Aorta (tissue), 5 donors: ENCODE measurements at places on chromosomes 2 and 18.

GRCh38 chr18:49020621-49021021 is 69.9 kb upstream of the SMAD7 start:
- DNase-seq: no peak

DNA sequence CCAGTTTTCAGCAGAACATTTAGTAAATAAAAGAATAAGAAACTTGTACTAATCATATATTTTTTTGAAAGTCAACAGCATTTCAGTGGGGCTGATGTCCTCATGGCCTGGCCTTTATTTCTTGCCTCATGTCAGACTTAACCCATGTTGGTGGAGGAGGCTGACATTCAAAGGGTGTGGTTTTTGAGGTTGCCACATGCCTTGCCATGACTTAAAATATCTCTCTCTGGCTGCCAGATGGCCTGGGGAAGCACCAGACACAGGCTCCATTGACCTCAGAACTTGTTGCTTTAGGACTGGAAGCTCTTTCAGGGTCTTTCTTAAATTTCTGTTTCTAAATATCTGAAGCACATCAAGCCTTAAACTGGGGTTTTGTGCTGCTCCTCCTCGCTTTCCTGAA is 32.5 kb upstream of the CD28 start:
- no peak for DNase-seq

- DNase-seq: peak; percentile 41
Measured at GRCh38 chr2:239455436-239456203, 54.8 kb upstream of the HDAC4 start.

DNA sequence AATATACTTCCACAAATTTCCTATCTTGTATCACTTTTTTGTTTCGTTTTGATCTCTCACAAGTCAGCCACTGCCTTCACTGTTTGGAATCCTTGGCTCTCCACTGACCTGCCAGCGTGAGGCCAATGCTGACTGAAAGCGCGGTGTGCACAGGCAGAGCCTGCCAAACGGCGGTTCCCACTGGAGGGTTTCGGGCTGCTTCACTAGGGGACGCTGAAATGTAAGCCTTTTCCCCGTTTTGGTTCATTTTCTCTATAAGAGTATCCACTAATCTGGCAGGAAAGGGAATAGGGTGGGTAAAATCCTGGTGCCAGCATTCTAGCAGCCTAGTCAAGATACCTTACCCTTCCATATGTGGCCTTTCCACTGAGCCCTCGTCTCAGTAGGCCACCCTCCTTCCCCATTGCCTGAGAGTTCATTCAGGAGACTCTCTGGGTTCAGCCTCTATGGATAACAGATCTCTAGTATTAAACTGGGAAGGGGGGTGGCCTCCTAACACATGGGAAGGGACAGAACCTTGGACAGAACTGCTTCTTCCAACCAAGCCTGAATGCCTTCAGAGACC is 91.5 kb downstream of the DYM start:
- no peak for DNase-seq

DNA sequence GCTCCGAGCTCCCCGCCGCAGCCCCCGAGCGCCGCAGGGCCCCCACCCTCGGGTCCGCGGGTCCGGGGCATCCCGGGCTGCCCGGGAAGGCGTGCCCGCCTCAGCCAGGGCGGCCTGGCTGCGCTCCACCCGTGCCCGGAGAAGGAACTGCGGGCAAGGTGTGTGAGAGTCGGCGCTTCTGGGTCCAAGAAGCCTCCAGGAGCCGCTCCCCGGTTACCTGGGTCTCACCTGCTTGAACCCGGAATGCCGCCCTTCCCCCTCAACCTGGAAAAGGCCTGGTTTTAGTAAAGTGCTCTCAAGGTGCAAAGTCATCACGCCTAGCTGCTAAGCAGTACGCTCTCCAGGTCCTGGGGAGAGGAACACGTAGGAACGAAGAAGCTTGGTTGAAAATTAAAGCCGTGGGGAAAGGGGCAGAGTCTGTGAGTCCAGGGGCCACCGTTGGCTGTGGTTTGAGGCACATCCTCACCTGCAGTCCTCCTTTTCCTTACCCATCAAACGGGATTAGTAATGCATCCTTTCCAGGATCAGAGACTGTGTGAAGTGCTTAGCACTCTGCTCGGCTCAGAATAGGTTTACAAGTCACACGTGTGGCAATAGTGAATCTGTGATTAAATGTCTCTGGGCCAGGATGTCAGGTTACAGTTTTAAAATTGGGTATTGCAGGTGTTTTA is 1.2 kb downstream of the ASAP2 start:
- no peak for DNase-seq

GRCh38 chr2:46656640-46657039 is 177.3 kb downstream of the TMEM247 start:
- no peak for DNase-seq

DNA sequence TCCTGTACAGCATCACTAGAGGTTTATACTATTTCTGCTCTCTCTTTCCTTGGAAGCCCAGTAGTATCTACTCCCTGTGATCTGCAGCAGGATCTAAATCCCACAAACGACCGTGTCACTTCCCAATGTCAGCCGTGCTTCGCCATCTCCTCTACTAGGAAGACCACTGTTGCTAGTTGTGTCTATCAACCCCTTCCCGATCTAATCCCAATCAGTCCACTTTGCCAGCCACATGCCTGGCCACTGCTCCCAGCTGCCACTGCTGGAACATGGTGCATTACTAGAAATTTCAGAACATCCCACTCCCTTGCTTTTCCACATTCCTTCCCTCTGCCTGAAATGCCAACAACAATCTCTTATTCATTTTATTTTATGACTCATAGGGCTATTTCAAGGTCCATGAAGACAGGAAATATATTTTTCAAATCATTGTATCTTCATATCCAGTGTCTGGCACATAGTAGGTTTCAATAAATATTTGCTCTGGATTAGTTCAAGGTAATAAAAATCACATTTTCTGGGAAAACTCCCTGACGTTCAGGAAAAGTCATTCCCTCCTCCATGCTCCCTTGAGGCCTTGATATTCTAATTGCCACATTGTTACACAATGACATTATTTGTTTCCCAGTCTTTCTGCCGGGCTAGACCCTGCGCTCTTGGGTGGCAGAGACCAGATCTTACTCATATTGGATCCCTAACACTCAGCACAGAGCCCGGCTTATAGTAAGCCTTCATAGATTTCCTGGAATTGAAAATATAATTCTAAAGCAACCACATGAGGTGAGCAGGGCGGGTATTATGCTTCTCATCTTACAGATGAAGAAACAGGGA is 2.1 kb upstream of the TRIB2 start:
- no peak for DNase-seq

- no peak for DNase-seq
Measured at GRCh38 chr2:9178110-9178903, 28.3 kb upstream of the ASAP2 start.

- no peak for DNase-seq
Measured at GRCh38 chr2:144694456-144694855, 174.5 kb upstream of the ZEB2 start.

DNA sequence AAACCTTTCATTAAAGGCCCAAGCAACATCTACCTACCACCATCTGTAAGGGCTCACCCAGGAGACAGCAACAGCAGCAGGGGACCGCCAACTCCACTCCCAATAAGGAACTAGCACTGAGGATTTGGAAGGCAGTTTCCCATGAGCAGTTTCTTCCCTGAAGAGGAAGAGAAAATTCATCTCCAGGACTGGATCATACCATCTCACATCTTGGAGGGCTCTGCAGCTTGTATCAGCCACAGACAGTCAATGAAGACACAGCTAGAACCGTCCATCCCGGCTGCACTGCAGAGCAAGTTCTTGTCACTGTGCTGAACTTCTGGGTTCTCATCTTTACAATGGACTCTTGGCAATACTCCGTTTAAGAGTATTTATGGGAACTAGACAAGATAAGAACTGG is 2.8 kb upstream of the GYPC start:
- DNase-seq: no peak

DNA sequence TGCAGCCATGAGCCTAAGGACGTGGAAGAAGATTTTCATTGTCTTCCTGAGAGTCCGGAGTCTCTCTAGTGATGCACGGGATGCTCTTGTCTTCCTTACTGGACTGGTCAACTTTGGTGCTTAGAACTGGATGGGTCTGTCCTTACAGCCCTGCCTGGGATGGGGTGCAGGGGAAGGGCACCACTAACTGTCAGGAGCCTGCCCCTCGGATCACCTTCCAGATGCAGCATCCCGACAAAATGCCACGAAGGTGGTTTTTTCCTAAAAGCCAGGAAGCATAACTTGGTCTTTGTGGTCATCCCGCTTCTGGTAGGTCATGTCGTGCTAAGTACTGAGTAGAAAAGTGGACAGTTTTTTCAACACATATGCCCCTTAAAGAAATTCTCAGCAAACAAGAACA is 207.4 kb upstream of the TWIST2 start:
- DNase-seq: no peak

DNA sequence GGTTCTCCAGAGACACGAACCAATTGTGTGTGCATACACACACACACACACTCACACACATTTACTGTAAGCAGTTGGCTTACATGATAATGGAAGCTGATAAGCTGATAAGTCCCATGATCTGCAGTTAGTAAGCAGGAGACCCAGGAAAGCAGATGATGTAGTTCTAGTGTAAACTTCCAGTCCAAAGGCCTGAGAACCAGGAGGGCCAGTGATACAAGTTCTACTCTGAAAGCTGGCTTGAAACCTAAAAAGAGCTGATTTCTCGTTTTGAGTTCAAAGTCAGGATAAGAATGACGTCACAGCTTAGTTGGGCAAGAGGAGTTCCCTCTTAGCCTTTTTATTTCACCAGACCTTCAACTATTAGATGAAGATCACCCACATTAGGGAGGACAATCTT is 558.8 kb upstream of the PIK3C3 start:
- no peak for DNase-seq

- no peak for DNase-seq
Measured at GRCh38 chr2:116269040-116269439, 1545.5 kb upstream of the DDX18 start.

- no peak for DNase-seq
Measured at GRCh38 chr18:76145521-76146376, 349.3 kb downstream of the ZNF516 start.

GRCh38 chr2:176392249-176392648 is 123.0 kb downstream of the MTX2 start:
- DNase-seq: no peak

DNA sequence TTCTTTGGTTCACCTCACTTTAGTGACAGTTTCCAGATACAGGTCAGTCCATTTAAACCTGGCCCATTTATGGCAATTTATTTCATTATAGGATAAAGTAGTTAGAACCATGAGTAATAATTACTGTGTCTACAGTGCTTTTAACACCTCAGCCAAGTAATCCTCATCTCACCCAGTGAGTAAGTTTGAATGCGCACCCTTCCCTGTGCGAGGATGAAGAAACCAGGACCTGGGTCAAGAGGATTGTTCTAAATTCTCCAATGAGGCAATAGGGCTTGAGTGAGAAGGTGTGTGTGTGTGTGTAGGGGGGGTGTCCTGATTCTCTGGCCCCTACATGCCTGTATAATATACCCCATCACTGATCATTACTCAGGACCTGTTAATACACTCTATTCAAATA is 854 bp upstream of the MYO1B start:
- no peak for DNase-seq

DNA sequence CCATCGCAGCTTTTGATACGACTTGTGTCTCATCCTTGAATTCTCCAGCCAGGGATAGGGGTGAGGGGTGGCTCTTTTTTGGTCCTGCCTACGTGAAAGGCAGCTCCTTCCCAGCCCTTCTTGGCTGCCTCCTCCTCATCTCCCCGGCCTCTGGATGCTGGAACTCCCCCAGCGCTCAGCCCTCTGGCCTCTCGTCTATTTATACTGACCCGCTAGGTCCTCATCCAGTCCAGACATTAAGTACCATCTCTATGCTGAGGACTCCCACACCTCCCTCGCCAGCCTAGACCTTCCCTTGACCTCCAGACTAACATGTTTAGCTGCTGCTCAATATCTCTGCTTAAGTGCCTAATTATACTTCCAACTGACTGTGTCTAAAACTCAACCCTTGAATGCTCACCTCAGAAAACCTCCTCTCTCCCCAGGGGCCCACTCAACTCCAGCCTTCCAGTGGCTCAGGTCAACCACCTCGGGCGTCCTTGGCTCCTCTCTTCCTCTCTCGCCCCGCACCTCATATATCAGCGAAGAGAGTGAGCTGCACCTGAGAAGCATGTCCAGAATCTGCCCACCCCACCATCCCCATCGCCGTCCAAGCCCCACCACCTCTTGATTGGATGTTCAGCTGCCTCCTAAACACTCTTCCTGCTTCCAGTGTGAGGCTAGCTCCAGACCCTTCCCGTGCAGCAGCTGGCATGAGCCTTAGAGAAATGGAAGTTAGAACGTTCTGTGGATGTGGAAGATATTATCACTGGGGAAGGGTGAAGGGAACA is 34.8 kb downstream of the TOGARAM2 start:
- DNase-seq: no peak

- no peak for DNase-seq
Measured at GRCh38 chr2:7265286-7265685, 348.1 kb downstream of the RNF144A start.

- no peak for DNase-seq
Measured at GRCh38 chr2:10900216-10901109, 11.3 kb upstream of the KCNF1 start.

DNA sequence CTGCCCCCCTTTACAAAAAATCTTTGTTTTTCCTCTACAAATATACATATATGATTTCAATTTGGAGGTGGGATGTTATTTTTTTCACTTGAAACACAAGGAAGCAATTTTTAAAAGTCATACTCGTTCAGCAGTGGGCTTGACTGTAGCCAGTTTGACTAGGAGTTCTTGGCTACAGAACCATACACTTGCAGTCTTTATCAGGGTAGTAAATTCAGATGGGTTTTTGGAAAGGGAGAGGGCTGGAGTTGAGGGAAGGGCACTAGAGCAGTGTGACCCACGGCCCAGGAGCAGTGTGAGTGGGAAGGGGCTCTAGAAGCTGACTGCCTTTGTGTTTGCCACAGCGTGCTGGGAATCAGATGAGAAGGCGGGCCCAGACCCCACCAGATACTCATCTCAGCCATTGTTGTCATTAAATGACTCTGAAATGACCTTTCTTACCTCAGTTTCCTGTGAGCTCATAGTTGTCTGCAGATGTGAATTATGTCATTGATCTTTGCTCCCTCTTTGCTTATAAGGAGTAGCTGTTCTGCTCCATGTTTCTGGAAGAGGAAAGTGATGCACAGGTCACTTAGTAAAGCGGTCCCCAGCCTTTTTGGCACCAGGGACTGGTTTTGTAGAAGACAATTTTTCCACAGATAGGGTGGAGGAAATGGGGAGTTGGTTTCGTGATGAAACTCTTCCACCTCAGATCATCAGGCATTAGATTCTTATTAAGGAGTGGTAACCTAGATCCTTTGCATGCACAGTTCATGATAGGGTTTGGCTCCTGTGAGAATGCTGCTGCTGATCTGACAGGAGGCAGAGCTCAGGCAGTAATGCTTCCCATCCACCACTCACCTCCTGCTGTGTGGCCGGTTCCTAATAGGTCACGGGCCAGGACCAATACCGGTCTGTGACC is 116.8 kb downstream of the SPTBN1 start:
- DNase-seq: no peak

GRCh38 chr2:29725610-29726009 is 195.8 kb downstream of the ALK start:
- DNase-seq: no peak

GRCh38 chr18:68662754-68663153 is 52.2 kb downstream of the TMX3 start:
- no peak for DNase-seq
